ENCODE measurements at places on chromosomes 1 and 21. TPM values are rescaled to one million over a fixed set of nuclear protein-coding genes. Genes with fewer than 3 reads are reported as not detected.
A peak's percentile ranks its signal among the peaks of the same experiment; 100 is the strongest.

The CLK2 gene
- 55.5 TPM for total RNA-seq

GRCh38 chr1:74531796-74532195 lies 19.4 kb upstream of the LRRC53 start:
- no peaks in the 10 kb centered on the region for H3K36me3 ChIP-seq
- no peak for DNase-seq
- no peak overlapping the region for H3K4me3 ChIP-seq
- H3K4me1 ChIP-seq: no peaks in the 10 kb centered on the region
- H3K27me3 ChIP-seq: no peaks in the 10 kb centered on the region
- no peak overlapping the region for H3K27ac ChIP-seq

GRCh38 chr1:167538657-167539056 lies 14.9 kb downstream of the CREG1 start:
- no peak overlapping the region for H3K27ac ChIP-seq
- no peaks in the 10 kb centered on the region for H3K4me1 ChIP-seq
- DNase-seq: no peak
- H3K27me3 ChIP-seq: no peaks in the 10 kb centered on the region

DNA sequence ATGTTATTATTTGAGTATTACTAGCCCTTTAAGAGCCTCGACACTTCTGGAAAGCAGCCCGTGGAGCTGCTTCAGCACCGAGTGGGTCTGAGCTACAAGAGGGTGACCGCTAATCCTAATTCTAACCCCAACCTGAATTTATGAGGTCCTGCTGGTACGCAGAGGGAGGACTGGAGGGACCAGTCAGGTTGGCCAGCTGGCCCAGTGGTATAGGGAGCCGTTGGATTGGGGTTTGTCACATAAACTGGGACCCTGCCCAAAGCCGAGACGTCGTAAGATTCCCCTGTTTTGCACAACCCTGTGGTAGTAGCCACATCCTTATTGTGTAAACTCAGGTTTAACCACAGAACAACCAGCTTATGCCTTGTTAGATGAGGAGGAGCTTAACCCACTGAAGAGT lies 60.8 kb upstream of the F3 start:
- no peaks in the 10 kb centered on the region for H3K27me3 ChIP-seq
- H3K4me3 ChIP-seq: no peak overlapping the region
- H3K4me1 ChIP-seq: no peaks in the 10 kb centered on the region
- no peaks in the 10 kb centered on the region for H3K36me3 ChIP-seq
- peak; percentile 32 for DNase-seq
